Activated naive CD4-positive, alpha-beta T cell (primary cell): ENCODE measurements at places on chromosomes 11 and 22.

DNA sequence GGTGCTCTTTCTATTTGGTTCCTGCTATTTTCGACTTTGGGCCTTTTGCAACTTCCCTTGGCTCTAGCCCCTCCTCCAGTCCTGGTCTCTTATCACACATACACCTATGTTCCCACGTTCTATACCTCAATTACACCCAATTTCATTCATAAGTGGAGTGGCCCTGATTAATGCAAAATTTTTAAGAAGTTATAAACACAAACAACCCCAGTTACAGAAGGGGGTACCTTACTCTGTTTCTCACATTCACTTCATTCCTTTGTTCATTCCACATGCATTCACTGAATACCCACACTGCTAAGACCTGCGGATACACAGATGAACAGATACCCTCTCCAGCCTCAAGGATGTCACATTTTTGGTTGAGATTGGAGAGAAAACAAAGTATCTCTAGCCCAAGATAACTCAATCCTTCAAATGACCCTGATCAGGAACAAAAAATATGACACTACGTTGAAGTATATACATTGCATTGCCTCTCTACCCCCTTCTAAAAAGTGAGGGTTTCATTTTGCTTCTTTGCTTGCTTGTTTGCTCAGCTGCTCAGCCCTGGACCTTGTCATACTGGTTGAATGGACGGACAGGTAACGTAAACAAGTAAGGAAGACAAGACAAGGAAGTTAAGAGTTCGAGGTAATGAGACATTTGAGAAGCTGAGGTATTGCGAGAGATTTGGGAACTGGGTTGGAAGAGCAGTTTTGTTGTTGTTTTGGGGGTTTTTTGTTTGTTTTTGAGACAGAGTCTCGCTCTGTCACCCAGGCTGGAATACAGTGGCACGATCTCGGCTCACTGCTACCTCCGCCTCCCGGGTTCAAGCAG, 3.6 kb upstream of the VPS37C start:
- DNase-seq: no peak

DNA sequence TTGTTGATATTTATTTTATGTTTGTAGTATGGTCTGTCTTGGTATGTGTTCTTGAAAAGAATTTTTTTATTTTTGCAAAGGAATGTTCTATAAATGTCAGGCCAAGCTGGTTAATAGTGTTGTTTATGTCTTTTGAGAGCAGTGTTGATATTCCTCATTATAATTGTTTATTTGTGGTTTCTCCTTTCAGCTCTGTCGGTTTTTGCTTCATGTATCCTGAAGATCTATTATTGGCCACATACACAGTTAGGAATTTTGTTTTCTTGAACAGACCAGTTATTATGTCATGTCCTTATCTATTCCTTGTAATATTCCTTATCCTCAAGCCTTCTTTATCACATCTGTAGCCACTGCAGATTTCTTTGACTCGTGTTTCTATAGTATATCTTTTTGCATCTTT, 56.5 kb downstream of the PDHX start:
- no peak for DNase-seq

- no peak for DNase-seq
Measured at GRCh38 chr11:64210301-64211020, 3.9 kb downstream of the FERMT3 start.

- DNase-seq: no peak
Measured at GRCh38 chr11:78940500-78941225, 366.0 kb upstream of the NARS2 start.

GRCh38 chr11:111358038-111359001, 20.8 kb downstream of the POU2AF1 start:
- DNase-seq: no peak

- no peak for DNase-seq
Measured at GRCh38 chr11:28366549-28367346, 258.6 kb downstream of the METTL15 start.

- peak; percentile 30 for DNase-seq
Measured at GRCh38 chr11:2269601-2270321, 627 bp downstream of the ASCL2 start.

DNA sequence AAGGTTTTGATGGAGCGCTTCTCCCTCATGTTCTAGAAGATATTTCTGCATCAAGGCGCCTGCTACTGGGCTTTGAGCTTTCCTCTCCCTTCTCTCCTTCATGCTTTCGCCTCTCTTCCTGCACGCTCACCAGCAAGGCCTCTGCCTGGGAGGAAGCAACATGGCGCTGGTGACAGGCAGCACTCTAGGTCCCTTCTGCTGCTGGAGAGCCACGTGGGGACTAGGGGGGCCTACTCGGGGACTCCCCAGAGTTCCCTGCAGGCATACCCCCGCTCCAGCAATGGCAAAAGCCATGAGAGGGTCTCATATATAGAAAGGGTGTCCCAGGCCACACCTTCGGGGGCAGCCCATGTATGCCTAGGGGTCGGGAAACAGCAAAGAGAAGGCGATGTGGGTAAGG, 49.7 kb downstream of the GRIK4 start:
- DNase-seq: no peak

- no peak for DNase-seq
Measured at GRCh38 chr11:78961247-78961646, 386.6 kb upstream of the NARS2 start.

GRCh38 chr11:19458231-19458630, 217.5 kb upstream of the E2F8 start:
- DNase-seq: no peak

DNA sequence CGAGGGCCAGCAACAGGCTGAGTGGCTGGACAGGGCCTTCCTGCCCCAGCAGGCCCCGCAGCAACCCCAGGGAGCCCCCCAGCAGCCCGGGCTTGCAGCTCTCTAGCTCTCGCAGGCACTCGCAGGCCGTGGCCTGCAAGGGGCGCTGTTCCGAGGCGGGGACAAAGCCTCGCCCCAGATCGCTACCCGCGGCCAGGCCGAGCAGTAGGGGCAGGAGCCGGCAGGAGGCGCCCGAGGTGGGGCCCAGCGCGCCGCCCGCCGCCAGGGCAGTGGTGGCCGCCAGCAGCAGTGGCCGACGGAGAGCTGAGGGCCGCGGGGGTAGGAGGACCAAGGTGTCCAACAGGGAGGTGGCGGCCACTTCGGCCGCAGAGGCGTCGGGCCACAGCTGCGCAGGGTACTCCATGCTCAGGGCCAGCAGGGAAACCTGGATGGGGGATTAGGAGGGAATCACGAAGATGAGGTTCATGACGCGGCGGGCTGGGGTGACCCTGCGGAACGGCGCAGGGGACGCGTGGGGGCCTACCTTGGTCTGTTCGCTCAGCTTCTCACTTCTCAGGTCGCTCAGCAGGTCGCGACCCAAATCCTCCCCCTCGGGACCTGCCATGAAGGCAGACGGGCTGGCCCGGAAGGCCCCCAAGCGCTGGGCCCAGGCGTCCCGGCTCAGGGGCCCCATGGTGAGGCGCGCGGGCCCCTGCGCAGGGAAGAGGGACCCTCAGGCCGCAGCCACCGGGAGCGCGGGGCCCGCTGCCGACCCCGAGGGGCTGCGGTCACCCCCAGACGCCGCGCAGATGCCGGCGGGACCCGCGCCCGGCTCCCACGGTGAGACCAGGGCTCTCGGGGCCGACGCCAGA, 632 bp downstream of the AP5B1 start:
- DNase-seq: peak; percentile 31

DNA sequence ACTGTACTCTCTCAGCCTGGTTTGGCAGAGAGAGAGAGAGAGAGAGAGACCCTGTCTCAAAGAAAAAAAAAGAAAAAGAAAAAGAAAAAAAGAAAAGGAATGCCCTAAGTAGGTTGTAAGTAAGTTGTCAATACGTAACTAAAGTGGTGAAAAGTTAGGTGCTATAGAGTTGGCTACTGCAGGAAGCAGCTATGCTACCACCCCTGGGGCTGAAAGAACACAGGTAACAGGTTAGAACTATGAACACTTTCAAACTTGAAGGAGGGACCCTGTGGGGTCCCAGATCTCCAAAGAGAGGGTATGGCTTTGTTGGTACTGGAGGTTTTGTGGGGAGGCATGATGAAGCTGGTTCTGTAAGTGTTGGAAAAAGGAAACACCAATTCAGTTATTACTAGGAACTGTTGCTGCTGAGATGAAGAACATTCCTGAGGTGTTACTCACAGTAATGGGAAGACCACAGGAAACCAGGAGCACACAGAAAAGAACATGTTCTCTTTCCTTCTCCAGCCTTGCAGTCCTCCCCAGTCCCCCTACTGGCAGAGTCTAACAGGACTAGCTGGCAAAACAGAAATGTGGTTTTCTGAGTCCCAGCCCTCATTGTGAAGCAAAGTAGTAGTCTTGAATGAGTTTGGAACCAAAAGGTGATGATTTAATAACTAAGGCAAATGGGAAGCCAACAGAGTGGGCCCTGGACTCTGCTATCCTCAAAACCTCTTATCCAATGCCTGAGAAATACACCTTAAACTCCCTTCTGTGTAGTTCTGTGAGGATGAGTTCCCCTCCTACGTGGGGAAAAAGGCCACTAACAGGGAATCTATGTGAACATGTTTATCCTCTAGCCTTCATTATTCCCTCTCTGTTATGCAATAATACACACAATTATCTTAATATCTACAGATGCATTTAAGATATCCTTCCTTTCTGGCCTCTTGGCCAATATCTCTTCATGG, 427.0 kb upstream of the DDI1 start:
- no peak for DNase-seq

DNA sequence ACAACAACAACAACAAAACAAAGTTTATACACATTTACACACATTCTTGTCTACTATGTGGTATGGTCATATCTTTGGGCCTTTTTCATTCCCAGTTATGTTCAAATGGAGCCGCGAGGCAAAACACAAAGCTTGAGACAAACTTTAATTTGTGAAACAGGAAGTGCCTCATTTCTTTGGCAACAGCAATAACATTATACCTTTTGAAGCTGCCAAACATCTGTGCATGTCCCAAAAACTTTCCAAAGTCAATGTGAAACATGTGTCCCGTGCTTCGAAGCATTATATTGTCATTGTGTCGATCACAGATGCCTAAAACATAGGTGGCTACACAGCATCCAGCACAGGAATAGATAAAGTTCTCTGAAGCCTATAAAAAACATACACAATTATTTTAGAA, 25.0 kb upstream of the RPS13 start:
- no peak for DNase-seq

DNA sequence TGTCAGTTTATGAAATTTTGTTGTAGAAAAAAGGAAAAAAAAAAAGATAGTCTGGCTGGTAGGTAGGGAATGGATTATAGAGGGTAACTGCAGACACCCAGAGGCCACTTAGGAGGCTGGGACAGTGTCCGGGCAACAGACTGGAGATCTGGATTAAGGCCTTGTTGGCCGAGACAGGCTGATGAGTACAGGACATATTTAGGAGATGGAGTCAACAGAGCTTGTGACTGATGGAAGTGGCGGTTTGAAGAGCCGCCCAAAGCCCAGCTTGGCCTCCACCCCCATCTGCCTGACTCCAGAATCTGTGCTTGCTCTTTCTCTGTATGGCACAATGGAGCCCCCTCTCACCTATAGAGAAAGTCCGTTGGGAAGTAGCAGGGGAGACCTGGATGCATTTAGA, 7.6 kb downstream of the PLEKHB1 start:
- DNase-seq: no peak

DNA sequence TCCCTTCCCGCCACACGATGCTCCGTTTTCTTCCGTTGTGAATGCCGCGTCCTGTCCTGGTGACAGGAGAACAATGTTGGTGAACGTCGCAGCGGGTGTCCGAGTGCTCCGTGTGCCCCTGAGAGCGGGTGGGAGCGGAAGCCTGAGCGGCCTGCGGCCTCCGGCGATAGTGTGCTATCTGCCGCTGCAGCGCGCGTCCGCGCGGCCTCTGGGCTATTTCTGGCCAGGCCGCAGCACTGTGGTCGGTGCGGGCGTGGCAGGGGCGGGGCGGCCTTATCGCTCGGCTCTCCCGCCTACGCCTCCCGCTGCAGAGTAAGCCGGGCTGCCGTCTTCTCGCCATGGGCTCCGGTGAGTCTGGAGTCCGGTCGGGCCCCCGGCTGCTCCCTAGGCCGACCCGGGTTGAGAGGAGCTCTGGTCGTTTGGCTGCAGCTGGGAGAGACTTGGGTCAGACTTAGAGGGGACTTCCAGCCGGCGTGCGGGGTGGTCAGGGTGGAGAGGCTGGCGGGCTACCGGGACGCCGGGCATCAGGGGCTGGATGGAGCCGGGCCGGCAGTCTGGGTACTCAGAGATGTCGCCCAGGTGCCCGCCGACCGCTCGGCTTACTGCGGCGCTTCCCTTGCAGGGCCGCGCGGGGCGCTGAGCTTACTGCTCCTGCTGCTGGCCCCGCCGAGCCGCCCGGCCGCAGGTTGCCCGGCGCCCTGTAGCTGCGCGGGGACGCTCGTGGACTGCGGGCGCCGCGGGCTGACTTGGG, at the start of gene GP1BB:
Gene GP1BB (plus strand): TSS at position 308 of the 751 bp plus-strand sequence. CDS start 31 bp downstream, at position 339.
- DNase-seq: no peak

DNA sequence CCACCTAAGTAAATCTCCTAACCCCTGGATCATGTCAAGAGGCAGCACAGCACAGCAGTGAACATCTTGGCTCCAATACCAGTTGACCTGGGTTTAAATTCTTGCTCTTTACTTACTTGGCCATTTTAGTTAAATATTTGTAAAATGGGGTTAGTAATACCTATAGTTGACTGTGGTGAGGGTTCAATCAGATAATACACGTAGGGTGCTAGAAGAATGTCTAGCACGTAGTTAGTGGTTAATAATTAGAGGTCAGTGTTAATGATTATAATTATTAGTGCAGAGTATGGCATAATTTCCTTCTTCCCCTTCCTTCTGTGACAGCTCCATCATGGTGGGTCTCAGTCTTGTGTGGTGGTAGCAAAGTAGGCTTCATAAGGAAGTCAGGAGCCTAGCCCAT, 520.8 kb downstream of the INSC start:
- no peak for DNase-seq

GRCh38 chr11:1937616-1938342, 9.4 kb upstream of the MRPL23 start:
- no peak for DNase-seq

- DNase-seq: no peak
Measured at GRCh38 chr22:17980015-17980590, 44.3 kb downstream of the MICAL3 start.

- no peak for DNase-seq
Measured at GRCh38 chr11:83007477-83007876, 64.2 kb downstream of the RAB30 start.

DNA sequence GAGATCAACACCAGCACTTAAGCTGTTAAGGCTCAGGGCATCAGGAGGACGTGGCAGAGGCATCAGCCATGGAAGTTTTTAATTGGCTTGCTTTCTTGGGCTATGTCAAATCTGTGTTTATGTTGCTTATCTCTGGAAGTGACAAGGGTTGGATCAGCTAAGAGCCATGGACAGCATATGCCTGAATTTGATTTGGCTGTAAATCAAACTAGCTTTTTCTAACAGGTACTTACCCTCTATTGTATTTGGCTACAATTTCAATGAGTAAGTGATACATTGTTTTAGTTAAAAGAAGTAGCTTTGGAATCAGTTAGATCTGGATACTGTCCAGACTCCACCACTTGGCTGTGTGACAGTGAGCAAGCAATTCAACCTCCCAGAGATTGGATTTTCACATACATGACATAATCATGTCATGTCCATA, 936.6 kb downstream of the OPCML start:
- no peak for DNase-seq
